ENCODE measurements at places on chromosomes 6 and 20.

GRCh38 chr20:25278636-25279361 is 30.9 kb downstream of the PYGB start:
- peak; percentile 23 for DNase-seq

- DNase-seq = no peak
Observed at GRCh38 chr20:11246251-11246775, 572.5 kb upstream of the JAG1 start.

GRCh38 chr6:106064756-106065155 is 21.4 kb upstream of the PRDM1 start:
- no peak for DNase-seq

DNA sequence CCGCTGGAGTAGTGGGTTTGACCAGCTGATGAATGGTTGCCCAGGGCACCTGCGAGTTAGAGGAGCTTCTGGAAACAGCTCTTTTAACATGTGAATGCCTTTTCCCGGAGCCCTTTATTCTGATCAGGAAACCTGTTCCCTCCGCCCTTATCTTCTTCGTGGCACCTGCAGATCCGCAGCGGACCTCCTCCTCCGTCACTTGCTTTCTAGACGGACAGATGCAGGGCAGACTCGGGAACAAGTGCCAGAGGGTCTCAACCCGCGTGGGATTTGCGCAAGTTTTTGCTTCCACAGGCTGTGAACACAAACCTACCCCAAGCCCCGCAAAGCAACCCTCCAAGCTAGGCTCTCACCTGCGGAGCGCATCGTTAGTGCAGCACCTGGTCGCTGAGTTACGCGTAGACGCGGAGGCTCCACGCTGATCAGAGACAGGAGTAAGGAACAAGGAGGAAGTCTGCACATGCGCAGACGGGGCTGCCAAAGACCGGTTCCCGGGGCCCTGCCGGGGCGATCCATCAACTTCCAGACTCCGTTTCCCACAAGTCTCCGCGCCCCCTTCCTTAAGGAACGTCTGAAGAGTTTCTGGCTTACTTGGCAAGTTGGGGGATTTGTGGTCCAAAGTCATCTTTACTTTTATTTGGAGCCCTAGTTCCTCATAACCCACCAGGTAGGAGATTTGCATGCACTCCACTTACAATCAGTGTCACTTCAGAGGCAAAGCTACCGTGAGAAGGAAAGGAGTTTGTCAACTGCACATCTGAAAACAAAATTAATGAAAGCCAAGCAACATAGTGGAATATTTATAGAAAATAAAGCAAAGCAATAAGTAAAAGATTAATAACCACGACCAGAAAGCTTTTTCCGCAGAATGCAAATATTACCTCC is 52.7 kb upstream of the ELMO2 start:
- no peak for DNase-seq

- no peak for DNase-seq
Observed at GRCh38 chr6:18425218-18425617, 38.1 kb downstream of the RNF144B start.

- no peak for DNase-seq
Observed at GRCh38 chr20:46253391-46253790, 54.9 kb downstream of the CDH22 start.
